ENCODE measurements at places on chromosomes 11 and 22. TPM values are rescaled to one million over a fixed set of nuclear protein-coding genes. Genes with fewer than 3 reads are reported as not detected.

DNA sequence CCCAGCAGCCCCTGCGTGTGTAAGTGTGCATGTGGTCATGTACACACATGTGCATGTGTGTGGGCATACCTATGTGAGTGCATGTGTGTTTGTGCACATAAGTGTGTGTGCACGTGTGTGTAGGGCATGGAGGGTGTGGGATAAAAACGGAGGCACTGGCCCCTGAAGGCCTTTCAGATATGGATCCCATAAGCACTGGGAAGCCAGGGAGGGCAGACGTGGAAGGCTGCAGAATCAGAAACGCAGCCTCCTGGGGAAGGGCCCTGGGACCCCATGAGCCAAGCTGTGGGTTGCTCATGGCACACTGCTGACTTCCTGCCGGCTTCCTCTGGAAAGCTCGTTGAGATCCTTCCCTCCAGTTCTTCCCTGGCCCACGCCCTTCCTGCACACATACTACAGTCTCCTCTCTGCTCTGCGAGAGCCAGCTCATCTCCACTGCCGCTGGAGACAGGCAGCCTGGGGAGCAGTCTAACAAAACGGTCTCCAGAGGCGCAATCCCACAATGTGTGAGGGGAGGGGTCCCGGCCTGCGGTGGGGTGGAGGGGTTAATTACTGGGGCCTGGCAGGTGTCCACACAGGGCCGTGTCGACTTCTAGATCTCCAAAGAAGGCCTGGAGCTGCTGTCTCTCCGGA is 435.2 kb upstream of the B3GAT1 start:
- DNase-seq = no peak

DNA sequence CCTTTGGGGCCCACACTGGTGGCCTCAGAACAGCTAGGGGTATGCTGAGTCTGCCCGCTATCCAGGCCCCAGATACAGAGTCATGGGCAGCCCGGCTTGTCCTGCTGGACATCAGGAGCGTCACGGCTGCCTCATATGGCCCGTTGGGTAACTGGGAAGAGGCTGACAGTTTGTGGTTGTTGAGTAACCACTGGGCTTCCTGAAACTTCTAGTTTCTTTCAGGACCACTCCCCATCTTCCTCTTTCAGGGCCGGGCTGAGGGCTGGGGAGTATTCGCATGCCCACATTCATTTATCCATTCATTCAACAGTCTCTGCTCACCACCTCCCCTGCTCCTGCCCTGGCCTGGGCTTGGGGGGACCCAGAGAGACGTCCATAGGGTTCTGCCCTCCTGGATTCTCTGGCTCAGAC is 13.4 kb upstream of the P2RY2 start:
- DNase-seq = no peak

- no peak for DNase-seq
Observed at GRCh38 chr22:30444632-30445437, 19.3 kb downstream of the MTFP1 start.

- no peak for DNase-seq
Observed at GRCh38 chr11:122229481-122230384, 113.7 kb upstream of the BLID start.

DNA sequence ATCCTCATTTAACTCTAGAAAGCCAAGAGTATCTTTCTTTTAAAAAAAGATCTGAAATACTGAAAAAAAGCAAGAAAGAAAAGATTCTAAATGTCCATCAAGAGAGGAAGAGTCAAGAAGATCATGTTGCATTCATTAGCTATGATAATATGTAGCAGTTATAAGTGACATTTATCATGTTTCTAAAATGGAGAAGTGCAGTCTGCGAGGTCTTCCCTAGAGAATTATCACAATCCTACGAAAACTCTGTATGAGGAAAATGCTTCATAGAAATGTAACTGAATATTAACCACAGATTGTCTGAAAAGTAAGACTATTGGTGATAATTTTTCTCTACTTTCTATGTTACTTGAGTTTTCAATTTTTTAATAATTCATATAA is 77.4 kb upstream of the USP47 start:
- no peak for DNase-seq

DNA sequence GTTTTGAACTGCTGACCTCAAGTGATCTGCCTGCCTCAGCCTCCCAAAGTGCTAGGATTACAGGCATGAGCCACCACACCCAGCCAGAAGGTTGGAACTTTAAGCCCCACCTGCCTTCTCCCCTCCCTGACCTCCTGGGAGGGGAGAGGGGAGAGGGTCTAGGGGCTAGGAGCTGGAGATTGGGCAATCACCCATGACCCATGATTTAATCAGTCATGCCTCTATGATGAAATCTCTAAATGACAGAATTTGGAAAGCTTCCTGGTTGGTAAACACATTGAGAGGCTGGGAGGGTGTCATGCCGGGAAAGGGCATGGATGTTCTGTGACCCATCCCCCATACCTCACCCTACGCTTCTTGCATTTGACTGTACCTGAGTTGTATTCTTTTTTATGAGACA is 17.1 kb upstream of the TFIP11 start:
- DNase-seq = peak; percentile 24

DNA sequence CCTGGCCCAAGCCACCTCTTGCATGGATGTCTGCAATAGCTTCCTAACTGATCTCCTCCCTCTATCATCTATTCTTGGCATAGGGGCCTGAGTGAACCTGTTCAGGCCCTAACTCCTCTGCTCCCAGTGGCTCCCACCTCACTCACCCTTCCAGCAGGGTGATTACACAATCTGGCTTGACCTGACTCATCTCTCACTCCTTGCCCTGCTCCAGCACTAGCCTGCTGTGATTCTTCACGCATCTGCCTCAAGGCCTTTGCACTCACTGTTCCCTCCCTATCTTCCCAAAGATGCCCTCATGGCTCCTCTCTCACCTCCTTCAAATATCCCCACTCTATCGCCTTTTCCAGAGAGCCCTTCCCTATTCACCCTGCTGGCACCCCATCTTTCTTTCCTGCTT is 10.5 kb downstream of the SCN4B start:
- peak; percentile 4 for DNase-seq

DNA sequence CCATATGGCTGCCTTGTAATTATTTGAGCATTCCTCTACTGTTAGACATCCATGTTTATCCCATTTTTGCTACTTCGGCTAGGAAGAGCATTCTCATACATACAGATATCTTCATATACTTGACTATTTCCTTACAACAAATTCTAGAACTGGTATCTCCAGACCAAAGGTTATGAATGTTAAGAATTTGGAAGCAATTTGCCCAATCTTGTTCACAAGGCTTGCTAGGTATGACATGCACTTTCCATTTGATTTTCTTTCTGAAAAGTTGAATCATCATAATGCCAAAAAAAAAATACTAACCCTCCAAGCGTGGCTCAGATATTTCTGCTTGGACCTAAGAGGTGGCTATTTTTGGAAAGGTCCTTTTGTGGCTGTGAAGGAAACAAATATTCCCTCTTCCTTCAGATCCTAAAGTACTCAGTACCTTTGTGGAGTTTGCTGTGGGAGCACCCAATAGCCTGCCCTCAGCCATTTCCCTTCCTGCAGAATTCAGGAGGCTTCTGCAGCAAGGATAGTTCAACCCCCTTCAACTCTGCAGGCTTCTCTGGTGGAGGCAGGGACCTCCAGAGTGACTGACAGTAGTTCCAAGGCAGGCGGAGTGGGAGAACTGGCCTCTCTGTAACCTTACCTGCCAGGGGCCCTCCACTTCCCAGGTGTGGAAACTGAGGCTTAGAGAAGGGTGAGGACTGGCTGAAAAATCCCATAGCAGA is 22.0 kb upstream of the CPT1A start:
- peak; percentile 5 for DNase-seq

DNA sequence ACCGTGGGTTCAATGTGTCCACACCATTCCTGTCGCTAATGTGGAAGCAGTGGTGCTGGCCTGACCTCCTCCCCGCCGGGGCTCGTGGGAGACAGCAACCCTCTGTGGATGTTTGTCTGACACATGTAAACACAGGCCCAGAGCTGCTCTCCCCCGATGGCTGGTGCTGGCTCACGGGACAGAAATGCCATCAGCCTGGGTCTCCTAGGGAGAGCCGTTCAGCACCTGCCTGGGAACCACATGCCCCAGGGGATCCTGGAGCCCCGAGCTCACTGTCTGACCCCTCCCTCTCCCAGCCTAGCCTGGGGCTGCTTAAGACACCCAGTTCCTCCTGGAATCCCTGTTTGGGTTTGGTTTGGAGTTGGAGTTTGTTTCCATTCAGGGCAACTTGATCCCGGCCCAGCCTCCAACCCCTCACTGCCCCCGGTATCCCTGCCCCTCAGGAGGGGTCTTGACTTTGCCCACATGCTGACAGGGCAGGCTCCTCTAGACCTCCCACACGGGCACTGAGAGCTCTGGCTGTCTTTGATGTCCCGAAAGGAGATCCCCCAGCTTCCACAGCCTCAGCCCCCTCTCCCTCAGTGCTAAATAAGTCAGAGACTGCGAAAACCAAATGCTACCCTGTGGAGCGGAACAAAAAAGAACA is 50.9 kb upstream of the WNT11 start:
- DNase-seq = no peak

DNA sequence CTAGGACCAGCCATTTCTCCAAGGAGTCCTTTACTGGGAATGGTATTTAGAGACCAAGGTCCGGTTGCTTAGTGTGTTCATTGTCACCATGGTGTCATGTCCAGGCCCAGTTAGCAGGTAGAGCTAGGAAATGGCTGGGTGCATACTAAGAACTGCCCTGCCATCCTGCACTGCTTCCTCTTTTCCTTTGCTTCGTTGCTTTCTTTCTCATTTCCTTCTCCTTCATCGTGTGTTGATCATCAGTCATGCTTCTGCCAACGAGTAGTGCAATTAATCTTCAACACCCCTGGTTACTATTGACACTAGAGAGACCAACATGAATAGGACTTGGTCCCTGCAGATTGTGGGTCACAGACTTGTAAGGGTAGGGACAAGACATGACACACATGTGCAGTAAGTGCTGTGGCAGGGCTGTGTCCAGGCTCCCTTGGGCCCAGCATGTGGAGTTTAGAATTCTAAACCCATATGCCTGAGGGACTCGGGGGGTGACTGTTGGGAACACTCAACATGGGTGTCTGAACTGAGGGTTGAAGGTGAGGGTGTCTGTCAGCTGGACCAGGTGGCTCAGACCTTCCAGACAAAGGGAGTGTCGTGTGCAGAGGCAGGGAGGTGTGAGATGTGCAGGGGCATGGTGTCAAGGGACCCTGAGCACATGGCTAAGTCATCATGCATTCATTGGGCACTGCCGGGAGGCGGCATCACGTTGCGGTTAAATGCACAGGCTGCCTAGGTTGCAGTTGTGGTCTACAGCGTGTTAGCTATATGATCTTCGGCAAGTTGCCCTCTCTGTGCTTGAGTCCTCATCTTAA is 42.6 kb downstream of the ST14 start:
- DNase-seq = peak; percentile 69

- no peak for DNase-seq
Observed at GRCh38 chr11:109309153-109309552, 112.8 kb upstream of the C11orf87 start.

Gene FAU
- total RNA-seq = 753 TPM

Gene SEPTIN5
- 22.9 TPM for total RNA-seq

Gene KDM4D
- 0.74 TPM for total RNA-seq

Gene MRGPRX4
- total RNA-seq = not detected

Gene NDUFV1
- 116 TPM for total RNA-seq
